NCI-H1092 (cell line): ENCODE measurements at places on chromosomes 16 and 17.
A peak's percentile ranks its signal among the peaks of the same experiment; 100 is the strongest.

GRCh38 chr16:51527349-51527748 lies 376.3 kb upstream of the SALL1 start:
- DNase-seq: no peak

- DNase-seq: peak; percentile 54
Measured at GRCh38 chr16:90020838-90021382, 1.7 kb upstream of the DBNDD1 start.

GRCh38 chr17:14107889-14108288 lies 38.6 kb downstream of the COX10 start:
- DNase-seq: no peak

- peak; percentile 93 for DNase-seq
Measured at GRCh38 chr16:3150346-3151218, 15.8 kb downstream of the ZNF213 start.

DNA sequence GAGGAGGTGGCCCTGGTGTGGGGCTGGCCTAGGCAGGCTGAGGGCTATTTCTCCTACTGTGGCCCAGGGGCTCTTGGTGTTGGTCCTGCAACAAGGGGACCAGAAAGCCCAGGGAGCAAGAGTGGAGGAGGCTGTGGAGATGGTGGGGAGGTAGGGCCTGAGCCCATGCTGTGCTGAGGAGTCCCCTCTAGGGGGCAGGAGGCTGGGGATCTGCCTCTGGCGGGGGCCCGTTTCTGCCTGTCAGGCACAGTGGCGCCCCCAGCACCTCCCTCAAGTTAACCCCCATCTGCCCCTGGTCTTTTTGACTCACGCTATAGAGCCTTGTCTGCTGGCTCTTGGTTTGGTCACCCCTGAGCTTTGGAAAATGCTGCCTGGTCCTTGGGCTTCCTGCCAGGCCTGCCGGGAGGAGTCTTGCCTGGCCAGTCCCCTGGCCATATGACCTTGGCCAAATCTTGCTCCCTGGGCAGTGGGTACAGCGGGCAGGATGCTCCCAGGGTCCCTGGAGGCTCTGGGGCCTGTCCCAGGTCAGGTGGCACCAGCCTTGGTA lies 5.9 kb downstream of the BAIAP2 start:
- no peak for DNase-seq

GRCh38 chr17:14926526-14927122 lies 338.5 kb downstream of the PMP22 start:
- peak; percentile 0 for DNase-seq

DNA sequence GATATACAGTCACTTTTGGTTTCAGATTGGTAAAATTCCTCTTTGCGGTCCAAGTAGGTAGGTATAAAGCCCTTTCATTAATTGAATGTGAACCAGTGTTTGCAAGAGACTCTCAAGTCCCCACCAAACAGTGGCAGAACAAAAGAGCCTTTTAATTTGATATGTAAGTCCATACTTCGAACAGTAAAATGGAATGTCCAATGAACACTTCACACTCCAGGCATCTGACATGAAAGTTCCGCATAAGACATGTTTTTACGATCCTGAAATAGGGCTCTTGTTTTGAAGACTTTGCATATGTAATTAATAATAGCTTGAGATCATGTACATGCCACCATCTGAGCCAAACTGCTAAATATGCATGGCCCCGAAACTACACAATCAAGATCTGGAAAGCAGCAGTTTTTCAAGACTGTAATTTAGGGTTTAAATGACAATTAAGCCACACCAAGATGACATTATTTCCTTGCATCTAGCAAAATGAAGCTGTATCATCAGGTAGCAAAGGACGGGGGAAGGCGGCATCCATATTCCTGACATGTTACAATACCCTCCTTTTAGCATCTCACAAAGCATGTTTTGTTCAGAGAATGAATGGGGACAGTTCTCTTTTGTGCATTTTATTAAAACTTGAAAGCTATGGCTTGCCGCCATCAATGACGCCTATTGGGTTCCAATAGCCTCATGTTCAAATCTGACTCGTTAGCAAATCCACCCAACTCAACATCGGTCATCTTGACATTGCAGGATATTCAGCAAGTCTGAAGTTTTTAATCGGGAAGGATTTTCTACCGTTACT lies 39.4 kb downstream of the LITAF start:
- DNase-seq: no peak

DNA sequence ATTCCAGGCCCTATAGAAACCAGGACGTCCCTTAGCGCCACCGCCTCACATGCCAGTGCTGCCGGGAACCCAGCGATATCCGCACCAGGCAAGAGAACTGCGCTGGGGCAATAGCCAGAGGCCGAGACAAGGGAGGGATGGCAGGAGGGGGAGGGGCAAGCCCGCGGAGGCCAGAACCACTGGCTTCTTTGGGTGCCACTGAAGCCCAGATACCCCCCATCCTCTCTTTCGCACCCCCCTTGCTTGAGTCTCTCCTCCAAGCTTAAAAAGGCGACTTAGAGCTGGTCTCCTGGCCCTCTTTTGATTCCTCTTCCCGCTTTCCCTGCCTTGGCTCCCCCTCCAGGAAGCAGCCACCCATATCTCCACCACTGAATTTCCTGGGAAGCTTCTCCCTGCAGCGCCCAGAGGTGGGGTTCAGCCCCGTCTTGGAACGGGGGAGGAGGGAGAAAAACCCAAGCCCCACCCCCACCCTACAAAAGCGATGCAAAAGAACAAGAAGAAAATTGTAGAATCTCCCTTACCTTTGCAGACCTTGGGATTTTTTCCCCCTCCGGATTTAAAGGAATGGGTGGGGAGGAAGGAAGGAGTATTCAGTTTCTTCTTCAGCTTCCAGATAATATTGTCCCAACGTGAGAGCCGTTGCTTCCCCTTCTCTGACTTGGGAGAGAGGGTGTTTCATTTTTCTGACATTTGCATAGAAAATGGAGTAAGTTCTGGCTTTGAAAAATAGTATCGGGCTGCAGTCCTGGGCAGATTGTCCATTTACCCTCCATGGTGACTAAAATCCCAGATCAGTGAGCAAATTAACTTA lies 622 bp downstream of the HOXB6 start:
- no peak for DNase-seq

DNA sequence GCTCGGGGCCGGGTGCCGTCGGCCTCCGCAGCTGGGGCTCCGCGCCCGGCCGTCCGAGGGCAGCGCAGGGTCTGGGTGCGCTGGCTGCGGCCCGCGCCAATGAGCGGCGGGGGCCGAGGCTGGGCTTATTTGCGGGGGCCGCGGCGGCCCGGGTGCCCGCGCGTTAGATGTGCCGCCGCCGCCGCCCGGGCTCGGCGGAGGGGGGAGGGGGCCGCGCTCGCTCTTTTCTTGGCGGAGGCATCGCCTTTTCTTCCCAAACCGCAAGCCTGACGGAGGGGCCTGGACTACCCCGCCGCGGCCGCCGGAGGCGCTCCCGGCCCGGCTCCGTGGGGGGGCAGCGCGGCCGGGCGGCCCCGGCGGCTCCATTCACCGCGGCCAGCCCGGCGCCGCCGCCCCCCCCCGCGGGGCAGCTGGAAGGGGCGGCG lies at the start of gene NOTUM:
Gene NOTUM (minus strand): TSS at position 101 of the 425 bp plus-strand sequence. CDS start 278 bp downstream, outside the sequence.
- no peak for DNase-seq

DNA sequence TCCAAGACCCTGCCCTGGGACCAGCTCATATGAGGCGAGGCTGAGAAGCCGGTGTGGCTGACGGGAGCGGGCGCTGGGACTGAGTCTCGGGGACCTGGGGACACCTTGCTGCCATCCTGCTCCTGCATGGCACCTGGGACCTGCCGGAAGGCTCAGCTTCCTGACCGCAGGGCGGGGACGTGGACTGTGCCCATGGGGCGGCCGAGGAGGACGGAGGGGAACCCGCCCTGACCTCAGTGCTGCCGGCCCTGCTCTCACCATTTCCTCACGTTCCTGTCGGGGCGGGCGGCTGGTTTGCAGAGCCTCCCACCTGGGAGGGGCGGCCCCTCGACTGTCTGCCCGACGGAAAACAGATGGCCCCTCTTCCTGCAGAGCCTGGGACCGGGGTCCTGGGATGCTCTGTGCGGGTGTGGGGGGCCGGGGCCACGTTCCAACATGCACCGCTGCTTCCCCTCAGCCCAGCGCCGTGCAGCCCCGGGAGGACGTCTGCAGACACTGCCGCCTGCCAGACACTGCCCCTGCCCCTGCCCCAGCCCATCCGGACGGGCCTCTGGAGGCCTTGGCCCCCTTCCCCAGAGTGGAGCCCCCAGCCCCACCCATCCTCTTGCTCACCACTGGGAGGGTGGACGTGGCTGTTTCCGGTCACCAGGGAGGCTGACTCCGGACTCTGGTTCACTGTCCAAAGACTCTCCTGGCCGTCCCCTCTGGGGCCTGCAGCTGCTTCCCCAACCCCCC lies 43.9 kb upstream of the SSTR5 start:
- no peak for DNase-seq

DNA sequence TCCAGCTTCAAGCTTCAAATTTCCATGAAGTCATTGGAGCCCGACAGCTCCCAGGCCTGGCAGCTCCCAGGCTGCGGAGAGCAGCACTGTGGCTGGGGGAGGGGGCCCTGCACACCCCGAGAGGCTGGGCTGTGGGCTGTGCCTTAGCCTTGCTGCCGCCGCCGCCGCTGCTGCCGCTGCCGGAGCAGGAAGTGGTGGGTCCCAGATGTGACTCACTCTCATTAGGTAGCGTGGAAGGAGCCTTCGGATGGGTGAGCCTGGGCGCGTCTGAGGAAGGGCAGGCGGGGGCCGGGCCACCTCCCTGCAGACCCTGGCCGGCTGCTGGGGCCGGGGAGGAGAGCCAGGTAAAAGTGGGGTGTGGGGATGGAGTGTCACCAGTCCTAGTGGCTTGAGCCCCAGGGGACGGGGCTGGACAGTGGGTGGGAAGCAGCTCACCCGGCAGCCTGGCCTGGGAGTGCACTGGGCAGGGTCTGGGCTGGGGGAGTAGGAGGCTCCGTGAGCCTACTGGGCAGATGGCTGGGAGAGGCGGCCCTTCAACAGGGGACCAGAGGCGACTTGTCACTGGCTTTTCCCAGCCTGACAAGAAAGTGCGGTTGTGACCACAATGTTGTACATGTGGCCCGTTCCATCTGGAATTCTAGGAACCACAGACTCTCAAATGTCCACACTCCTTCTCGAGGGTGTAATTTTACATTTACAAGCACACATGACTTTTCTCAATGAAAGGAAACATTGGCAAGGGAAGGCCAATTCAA lies at the start of gene ADCY7:
Gene ADCY7 (plus strand): TSS at position 215 of the 755 bp plus-strand sequence. CDS start 21,629 bp downstream, outside the sequence.
- no peak for DNase-seq

DNA sequence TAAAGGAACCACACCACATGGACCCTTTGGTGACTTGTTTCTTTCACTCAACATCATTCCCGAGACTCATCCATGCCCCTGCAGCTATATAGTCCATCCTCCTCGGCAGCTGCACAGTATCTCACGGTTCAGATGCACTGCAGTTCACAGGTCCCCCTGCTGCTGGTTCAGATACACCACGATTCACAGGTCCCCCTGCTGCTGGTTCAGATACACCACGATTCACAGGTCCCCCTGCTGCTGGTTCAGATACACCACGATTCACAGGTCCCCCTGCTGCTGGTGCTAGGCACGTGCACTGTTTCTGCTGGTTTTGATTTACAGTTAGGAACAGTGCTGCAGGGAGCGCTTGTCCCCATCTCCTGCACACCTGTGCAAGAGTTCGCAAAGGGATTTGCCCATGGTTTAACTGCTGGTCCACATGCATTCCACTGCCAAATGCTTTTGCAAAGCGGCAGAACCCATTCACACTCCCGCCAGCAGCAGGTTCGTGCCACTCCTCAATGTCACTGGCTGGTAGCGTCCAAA lies 3.8 kb downstream of the HSDL1 start:
- DNase-seq: no peak

GRCh38 chr17:7720125-7720524 lies 2.6 kb downstream of the DNAH2 start:
- DNase-seq: no peak

- no peak for DNase-seq
Measured at GRCh38 chr16:52050418-52050817, 496.5 kb downstream of the TOX3 start.

DNA sequence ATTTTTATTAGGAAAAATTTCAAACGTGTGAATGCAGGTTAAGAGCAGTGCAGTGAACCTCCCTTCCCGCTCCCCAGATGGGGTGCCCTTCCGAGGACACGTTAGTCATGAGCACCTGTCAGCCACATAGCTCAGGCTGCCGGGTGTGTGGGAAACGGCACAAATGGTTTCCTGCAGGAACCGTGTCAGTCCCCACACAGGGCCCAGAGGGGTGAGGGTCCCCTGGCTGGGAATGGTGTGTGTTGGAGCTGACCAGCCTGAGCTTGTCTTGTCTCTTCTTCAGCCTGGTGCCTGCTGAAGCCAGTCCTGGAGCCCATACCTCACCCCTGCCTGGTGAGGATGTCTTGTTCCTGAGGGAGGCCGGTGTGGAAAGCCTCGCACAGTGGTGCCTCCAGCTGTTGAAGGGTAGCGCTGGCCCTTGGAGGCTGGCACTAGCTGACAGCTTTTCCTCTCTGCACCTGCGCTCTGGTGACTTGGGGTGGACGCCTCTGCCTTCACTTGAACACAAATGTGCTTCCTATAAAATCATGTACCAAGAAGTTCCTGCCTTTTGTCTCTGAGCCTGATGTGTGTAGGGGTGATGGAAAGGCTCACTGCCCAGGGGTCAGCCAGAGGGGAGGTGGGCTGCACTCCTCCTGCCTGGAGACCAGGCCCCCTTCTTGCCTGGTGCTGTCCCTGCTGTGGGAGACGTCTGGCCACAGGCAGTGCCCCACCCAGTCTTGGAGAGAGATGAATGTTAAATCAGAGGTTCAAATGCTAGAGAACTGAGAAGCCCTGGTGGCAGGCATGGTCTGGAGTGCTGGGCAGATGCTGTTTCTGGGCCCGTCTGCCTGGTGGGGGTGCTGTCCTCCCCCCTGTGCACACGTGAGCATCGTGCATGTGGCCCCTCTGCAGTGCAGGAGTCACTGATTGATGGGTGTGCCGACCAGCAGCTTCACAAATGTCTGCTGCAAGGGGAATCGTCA lies 102.6 kb upstream of the ZNF750 start:
- no peak for DNase-seq

GRCh38 chr17:7219229-7219811 lies 316 bp downstream of the DLG4 start:
- DNase-seq: no peak

GRCh38 chr16:80689487-80689886 lies 114.9 kb downstream of the CDYL2 start:
- DNase-seq: no peak

DNA sequence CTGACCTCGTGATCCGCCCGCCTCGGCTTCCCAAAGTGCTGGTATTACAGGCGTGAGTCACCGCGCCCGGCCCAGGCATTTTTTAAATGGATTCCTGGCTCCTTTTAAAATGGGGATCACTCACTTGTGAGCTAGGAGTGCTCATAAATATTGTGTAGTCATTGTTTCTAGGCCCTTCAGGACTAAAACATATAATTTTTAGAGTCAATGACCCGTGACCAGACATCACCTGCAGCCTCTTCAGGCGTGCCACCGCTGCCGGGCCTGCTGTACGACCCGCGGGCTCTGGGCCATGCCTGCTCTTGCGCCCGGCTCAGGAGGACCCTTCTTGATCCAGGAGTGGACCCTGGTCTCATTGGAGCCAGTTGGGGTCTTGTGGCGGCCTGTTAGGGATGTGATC lies 30.8 kb downstream of the EFCAB5 start:
- DNase-seq: peak; percentile 60

DNA sequence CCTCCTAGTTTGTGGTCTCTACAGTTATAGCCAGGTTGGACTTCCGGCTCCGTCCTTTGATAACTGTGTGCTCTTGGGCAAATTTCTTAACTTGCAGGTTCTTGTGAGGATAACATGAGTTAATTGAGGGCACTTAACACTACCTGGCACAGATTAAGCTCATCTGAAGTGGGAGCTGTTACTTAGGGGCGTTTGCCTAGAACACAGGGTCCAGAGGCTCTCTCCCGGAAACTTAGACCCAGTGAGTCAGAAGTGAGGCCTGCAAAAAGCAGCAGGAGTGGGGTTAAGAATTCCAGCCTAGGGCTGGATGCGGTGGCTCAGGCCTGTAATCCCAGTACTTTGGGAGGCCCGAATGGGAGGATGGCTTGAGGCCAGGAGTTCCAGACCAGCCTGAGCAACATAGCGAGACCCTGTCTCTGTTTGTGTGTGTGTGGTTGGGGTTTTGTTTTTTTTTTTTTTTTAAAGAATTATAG lies 1.4 kb downstream of the MVP start:
- DNase-seq: no peak
